ENCODE measurements at places on chromosomes 12 and 14. TPM values are rescaled to one million over a fixed set of nuclear protein-coding genes. Genes with fewer than 3 reads are reported as not detected.

- H3K4me1 ChIP-seq: no peaks in the 10 kb centered on the region
- no peak overlapping the region for H3K27ac ChIP-seq
- no peak for DNase-seq
Measured at GRCh38 chr12:76569685-76570604, 10.4 kb upstream of the OSBPL8 start.

DNA sequence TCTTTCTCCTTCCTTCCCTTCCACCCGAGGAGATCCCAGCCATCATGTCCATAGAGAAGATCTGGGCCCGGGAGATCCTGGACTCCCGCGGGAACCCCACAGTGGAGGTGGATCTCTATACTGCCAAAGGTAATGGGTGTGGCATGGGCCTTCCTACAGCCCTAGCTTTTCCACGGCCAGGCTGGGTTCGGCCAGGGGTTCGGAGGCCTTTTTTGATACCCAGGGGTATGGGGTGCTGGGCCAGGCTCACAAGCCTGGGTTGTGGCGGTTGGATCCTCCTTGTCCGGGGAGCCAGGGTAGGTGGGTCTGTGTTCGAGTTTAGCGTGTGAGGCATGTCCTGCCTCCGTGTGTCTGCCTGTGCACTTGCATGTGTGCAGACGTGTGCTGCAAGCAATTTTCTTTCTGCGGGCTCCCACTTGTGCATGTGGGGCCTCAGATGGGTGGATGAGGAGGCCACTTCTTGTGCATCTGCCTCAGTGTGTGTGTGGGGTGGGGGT lies 1.5 kb downstream of the ENO2 start:
- no peak overlapping the region for H3K27ac ChIP-seq
- H3K27me3 ChIP-seq: peaks cover 17% of the 10 kb centered on the region
- no peak overlapping the region for H3K4me3 ChIP-seq
- no peaks in the 10 kb centered on the region for H3K4me1 ChIP-seq
- DNase-seq: no peak
- H3K36me3 ChIP-seq: no peaks in the 10 kb centered on the region

GRCh38 chr12:121451961-121452339 lies 52.0 kb downstream of the RNF34 start:
- H3K27me3 ChIP-seq: no peaks in the 10 kb centered on the region
- peaks cover 13% of the 10 kb centered on the region for H3K4me1 ChIP-seq
- no peaks in the 10 kb centered on the region for H3K36me3 ChIP-seq
- no peak for DNase-seq
- peak overlapping the region; percentile 38 for H3K4me3 ChIP-seq
- H3K27ac ChIP-seq: peak overlapping the region; percentile 10

- H3K27ac ChIP-seq: no peak overlapping the region
- no peak for DNase-seq
- no peaks in the 10 kb centered on the region for H3K27me3 ChIP-seq
- no peak overlapping the region for H3K4me3 ChIP-seq
Measured at GRCh38 chr14:80868260-80868659, 73.3 kb downstream of the CEP128 start.

GRCh38 chr12:15863372-15863771 lies 18.8 kb upstream of the STRAP start:
- no peak overlapping the region for H3K4me3 ChIP-seq
- no peaks in the 10 kb centered on the region for H3K36me3 ChIP-seq
- no peaks in the 10 kb centered on the region for H3K27me3 ChIP-seq
- H3K4me1 ChIP-seq: no peaks in the 10 kb centered on the region
- H3K27ac ChIP-seq: no peak overlapping the region

Gene OTUB2
- 0.15 TPM for total RNA-seq

All from psoas muscle (tissue), 8 donors.